ENCODE measurements at places on chromosomes 7 and 10. TPM values are rescaled to one million over a fixed set of nuclear protein-coding genes. Genes with fewer than 3 reads are reported as not detected.
A peak's percentile ranks its signal among the peaks of the same experiment; 100 is the strongest.

- DNase-seq = no peak
Measured at GRCh38 chr7:104572554-104572953, 244.2 kb downstream of the LHFPL3 start.

DNA sequence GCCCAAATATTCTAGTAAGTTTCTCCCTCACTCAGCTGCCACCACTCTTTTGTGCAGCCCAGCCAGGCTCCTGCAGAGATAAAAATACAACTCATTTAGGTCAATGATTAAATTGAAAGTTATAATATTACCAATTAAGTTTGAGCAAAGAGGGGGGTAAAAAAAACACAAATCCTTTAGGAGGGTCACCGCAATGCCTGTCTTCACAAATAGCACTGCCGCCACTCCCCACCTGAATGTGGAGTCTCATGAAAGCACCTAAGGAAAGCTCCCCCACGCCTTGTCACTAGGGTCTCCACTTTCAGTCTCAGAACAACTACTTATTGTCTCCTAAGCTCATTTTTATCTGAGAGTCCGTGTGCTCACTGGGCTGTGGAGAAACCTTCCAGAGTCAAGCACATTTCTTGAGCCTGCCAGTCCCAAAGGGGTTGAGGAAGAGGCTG lies 148.7 kb downstream of the FGFR2 start:
- no peak for DNase-seq

DNA sequence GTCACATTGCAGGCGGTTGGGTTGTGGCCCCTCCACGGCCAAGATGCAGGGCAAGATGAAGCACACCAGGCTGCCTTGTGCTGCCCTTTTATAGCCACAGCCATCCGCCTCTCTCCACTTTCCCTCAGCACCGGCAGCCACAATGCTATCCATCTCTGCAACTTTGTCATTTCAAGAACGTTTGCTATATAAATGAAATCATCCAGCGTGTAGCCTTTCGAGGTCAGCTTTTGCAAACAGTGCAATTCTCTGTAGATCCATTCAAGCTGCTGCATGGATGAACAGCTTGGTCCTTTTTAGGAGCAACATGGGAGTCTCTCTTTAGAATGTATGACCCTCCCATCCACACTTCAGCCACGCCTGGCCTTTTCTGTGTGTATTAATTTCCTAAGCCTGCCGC lies 6.4 kb upstream of the IL15RA start:
- DNase-seq = no peak

GRCh38 chr7:28761505-28761904 lies 196.6 kb downstream of the TRIL start:
- DNase-seq = no peak

The IGFBP1 gene
- total RNA-seq = not detected

DNA sequence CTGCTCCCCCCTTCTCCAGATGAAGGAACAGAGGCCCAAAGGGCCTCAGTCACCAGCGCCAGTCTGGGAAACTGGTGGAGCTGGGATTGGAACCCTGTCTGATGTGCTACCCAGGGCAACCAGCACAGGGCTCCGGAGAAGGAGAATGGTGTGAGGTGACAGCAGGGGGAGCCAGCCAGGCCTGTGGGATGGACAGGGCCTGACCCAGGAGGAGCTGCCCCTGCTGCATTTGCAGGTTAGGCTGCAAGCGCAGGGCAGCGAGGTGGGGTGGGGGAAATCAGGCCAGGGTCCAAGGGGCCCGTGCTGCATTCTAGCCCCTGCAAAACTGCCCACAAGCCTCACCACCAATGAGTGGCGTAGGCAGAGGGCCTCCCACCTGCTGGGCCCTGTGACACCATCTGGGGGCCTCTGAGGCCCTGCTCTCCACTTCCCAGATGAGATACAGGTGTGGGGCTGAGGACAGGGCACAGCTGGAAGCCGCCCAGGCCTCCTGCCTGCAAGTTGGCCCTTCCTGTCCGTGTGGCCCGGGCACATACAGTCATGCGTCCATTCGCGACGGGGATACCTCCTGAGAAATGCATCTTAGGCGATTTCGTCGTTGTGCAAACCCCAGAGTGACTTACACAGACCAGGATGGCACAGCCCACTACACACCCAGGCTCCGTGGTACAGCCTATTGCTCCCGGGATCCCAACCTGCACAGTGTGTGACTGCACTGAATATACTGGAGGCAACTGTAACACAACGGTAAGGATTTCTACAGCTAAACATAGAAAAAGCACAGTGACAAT lies 45.3 kb downstream of the RASGEF1A start:
- peak; percentile 48 for DNase-seq

DNA sequence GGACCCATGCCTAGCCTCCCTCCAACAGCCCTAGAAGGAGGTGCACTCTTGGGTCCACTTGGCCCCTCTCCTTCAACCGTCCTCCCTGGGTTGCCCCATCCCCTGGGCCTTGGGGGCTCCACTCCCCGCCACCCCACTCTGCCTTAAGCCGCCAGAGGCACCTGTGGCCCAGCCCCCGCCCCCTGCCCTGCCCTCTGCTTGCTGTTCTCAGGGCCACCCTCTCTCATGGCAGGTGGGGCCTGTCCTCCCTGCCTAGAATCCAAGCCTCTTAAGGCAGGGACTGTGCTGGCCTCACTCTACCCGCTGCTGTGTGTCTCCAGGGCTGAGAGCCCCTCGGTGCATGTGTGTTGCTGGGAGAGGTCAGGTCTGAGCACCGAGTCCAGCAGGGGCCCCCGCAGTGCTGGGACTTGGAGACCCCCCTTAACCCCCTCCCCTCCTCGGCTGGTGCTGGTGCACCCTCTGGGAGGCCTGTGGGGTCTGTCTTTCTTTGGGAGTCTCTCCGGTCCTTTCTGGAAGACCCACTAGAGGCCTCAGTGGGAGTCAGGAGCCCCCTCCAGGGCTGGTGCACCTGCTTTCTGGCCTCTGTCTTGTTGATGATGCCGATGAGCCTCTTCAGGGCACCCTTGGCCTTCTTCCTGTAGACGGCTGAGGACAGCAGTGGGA lies 43.8 kb downstream of the CFAP46 start:
- no peak for DNase-seq

- peak; percentile 35 for DNase-seq
Measured at GRCh38 chr7:27148756-27149641, 1.4 kb upstream of the HOXA6 start.

GRCh38 chr10:114432566-114433093 lies 28.3 kb upstream of the AFAP1L2 start:
- no peak for DNase-seq

GRCh38 chr10:112919721-112920120 lies 30.3 kb upstream of the TCF7L2 start:
- DNase-seq = no peak
